ENCODE measurements at places on chromosomes 11 and 22. TPM values are rescaled to one million over a fixed set of nuclear protein-coding genes. Genes with fewer than 3 reads are reported as not detected.

- no peak for DNase-seq
- H3K4me1 ChIP-seq = peaks cover 3% of the 10 kb centered on the region
- H3K27ac ChIP-seq = no peak overlapping the region
- peaks cover 26% of the 10 kb centered on the region for H3K27me3 ChIP-seq
Measured at GRCh38 chr22:17237038-17237668, 17.9 kb upstream of the ADA2 start.

DNA sequence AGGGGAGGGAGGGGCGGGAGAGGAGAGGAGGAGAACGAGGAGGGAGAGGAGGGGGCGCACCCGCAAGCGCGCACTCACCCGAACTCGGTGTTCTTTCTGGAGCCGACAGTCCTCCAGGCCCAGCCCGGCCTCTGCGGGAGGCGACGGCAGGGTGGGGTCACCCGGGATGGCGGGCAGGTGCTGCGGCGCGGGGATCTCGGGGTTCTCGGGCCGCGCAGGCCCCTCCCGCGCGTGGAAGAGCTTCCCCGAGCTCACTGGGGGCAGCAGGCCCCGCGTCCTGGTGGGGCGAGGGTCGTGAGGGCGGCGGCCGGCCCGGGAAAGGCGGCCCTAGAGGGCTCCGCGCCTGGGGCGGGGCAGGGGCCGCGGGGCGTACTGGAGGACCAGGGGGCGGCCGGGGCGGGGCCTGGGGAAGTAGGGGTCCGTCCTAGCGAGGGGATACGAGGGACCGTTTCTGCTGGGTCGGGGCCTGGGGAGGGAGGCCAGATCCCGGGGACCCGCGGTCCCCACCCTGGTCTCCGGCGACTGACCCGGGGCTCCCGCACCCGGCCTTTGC is 5.2 kb downstream of the LMNTD2 start:
- no peaks in the 10 kb centered on the region for H3K36me3 ChIP-seq
- peaks cover 6% of the 10 kb centered on the region for H3K4me1 ChIP-seq
- no peak for DNase-seq
- peak overlapping the region; percentile 33 for H3K4me3 ChIP-seq
- peaks cover 14% of the 10 kb centered on the region for H3K27me3 ChIP-seq
- no peak overlapping the region for H3K27ac ChIP-seq

The AMBRA1 gene
- total RNA-seq = 45.3 TPM

DNA sequence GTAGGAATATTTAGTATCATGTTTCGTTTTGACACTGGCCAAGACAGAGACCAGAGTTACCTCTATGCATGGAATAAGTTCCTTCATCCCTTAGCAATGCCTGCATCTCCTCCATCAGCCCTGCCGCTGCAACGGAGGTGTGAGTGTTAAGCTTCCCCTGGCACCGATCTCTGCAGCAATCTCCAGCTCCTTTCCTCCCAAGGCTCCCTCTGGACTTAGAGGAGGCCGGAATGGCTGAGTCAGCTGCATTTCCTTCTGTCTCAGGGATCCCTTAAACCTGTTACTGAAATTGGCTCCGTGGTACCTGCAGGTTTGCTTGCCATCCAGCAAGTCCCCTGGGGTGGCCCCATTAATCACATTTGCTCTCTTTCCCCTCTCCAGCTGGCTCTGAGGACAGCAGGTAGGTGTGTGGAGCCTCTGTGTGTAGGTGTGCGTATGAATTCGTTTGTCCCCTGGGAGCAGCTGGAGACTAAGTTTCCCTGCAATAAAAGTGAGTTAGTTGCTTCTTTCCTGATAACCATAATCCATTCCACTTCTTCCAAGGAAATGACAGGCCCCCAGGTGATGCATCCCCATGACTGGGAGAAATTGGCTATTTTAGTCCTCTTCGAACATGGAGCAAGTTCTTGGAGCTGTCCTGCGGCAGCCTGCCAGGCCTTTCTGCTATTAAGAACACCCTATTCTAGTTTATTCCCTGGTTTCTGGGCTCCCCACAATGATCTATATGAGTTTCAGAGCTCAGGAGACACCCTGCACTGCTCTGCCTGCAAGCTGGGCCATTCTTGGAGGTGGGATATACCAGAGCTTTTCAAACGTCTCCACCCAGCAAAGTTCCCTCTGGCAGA is 457.2 kb upstream of the CADM1 start:
- no peak overlapping the region for H3K4me3 ChIP-seq
- H3K4me1 ChIP-seq = peaks cover 56% of the 10 kb centered on the region
- H3K36me3 ChIP-seq = no peaks in the 10 kb centered on the region
- peaks cover 16% of the 10 kb centered on the region for H3K27me3 ChIP-seq
- H3K27ac ChIP-seq = no peak overlapping the region

GRCh38 chr22:20244691-20245576 is 23.2 kb downstream of the RTN4R start:
- no peak for DNase-seq
- peaks cover 26% of the 10 kb centered on the region for H3K4me1 ChIP-seq

GRCh38 chr11:44860346-44860745 is 90.3 kb downstream of the TP53I11 start:
- no peak overlapping the region for H3K27ac ChIP-seq
- no peaks in the 10 kb centered on the region for H3K36me3 ChIP-seq

DNA sequence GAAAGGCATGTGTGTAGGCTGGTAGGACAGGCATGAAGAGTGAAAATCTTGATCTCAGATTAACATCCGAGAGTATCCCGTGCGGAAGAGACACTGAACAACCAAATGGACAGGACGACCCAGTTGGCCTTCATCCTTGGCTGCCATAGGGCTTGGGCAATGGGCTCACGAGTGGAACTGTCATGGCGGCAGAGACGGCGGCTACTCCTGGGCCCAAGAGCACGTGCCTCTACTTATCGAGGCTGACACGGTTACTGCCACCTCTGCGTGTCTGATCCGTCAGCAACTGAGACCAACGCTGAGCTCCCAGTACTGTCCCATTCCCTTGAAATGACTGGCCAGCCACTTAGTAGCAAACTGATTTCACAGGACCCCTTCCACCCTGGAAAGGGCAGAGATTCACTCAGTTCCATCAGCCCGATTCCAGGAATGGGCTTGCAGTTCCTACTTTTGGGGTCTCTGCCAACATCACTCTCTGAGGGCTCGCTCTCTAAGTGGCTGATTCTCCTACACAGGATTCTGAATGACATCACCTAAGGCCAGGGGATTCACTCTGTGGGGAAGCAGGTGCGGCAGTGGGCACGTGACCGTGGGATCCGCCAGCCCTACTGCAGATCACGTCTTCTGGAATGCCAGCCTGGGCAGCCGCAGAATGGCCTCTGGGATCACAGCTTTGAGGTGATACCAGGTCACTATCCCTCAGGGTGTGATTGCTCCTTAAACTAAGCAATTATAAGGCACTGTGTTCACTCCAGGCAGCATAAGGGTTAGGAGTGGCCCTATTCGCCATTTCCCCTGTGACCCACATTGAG is 97.8 kb downstream of the RPS6KA4 start:
- no peaks in the 10 kb centered on the region for H3K36me3 ChIP-seq
- H3K27me3 ChIP-seq = peaks cover 49% of the 10 kb centered on the region
- no peaks in the 10 kb centered on the region for H3K4me1 ChIP-seq
- H3K4me3 ChIP-seq = no peak overlapping the region
- H3K27ac ChIP-seq = no peak overlapping the region
